ENCODE measurements at places on chromosomes 7 and 10.

- no peak for DNase-seq
These were observed 34.9 kb upstream of the GRB10 start for GRCh38 chr7:50817561-50817960.

GRCh38 chr10:63935705-63936104 lies 414.5 kb downstream of the REEP3 start:
- DNase-seq = no peak

- no peak for DNase-seq
These were observed 121.6 kb downstream of the CDK6 start for GRCh38 chr7:92714767-92715166.

- DNase-seq = no peak
These were observed 406.4 kb upstream of the VWC2 start for GRCh38 chr7:49367072-49367471.

- no peak for DNase-seq
These were observed 75.5 kb upstream of the KAT6B start for GRCh38 chr10:74750848-74751274.

GRCh38 chr7:96016735-96017134 lies 244.4 kb downstream of the DYNC1I1 start:
- DNase-seq = no peak

- DNase-seq = no peak
These were observed 317.9 kb downstream of the TCERG1L start for GRCh38 chr10:130993612-130994011.

DNA sequence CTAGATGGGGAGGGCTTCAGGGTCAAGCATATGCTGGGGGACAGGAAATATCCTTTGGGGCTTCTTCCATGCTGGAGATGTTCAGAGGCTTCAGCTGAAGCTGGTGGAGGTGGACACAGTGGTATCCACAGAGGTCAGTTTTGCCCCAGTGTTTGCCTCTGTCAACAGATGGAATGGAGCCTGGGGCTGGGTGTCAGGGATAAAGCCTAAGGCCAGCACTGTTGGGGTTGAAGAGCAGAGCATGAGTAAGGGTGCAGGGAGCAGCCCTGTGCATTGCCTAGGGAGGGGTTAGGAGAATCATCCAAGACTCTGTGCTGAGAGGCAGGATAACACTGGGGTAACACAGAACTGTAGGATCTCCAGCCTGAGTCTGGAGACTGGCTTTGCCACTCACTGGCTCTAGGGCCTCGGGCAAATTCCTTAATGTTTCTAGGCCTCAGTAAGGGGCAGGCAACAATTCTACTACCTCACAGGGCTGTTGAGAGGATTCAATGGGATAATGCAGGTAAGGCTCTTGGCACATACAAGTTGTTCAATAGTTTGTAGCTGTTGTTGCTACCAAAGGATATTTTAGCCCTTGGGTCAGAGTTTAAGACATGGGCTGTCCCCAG lies 21.8 kb upstream of the MYL7 start:
- no peak for DNase-seq

GRCh38 chr7:156731651-156732050 lies 91.1 kb downstream of the RNF32 start:
- no peak for DNase-seq

GRCh38 chr7:5795752-5796475 lies 14.5 kb upstream of the RNF216 start:
- no peak for DNase-seq

- no peak for DNase-seq
These were observed 93.8 kb downstream of the PARD3 start for GRCh38 chr10:34721208-34721840.

- DNase-seq = no peak
These were observed 14.5 kb upstream of the CROT start for GRCh38 chr7:87330942-87331341.

Measured in sciatic nerve (tissue), 2 donors.